ENCODE measurements at places on chromosomes 1 and 21.
A peak's percentile ranks its signal among the peaks of the same experiment; 100 is the strongest.

DNA sequence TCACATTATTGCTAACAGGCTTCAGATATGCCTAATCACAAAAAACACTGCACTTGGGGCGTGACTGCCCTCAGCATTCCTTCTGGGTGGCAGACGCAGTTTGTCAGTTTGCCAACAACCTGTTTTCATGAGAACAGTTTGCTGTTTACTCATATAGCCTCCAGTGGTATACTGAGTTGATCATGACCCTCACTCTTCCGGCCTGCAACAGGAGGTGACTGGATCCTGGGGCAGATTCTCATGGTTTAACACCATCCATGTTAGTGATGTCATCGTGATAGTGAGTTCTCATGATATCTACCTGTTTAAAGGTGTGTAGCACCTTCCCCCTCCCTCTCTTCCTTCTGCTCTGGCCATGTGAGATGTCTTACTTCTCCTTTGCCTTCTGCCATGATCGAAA is 555.2 kb downstream of the PLPP3 start:
- H3K4me1 ChIP-seq = no peaks in the 10 kb centered on the region
- no peaks in the 10 kb centered on the region for H3K27me3 ChIP-seq
- DNase-seq = no peak

- no peak overlapping the region for H3K4me3 ChIP-seq
- no peaks in the 10 kb centered on the region for H3K36me3 ChIP-seq
- peaks cover 8% of the 10 kb centered on the region for H3K4me1 ChIP-seq
These were observed 9.6 kb upstream of the FABP3 start for GRCh38 chr1:31382379-31382989.

DNA sequence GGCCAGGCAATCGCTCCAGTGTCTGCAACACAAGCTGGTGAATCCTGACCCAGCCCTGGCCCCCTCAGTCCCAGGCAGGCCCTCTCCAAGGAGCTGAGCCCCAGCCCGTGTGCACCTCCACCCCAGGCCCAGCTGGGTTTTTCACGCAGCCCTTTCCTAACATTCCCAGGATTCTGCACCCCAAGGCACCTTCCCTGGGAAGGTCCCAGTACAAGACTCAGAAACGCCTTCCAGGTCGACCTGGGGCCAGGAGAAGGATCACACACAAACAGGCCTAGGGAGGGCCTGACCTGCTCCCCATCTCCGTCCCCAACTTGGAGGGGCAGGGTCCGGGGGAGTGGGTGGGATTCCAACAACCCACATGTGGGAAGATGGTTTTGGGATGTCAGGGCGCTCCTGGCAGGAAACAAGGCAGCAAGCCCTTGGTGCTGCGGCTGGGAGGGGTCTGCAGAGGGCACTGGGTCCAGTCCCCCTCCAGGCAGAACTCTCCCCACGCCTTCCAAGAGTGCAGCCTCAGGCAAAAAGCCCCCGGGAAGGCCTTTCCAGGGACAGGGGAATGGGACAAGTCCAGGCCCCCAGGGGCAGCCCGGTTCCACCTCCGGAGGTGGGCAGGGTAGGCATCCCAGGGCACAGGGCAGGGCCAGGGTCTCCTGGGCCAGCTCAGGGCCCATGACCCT is 58.3 kb downstream of the KCNAB2 start:
- no peaks in the 10 kb centered on the region for H3K36me3 ChIP-seq
- H3K27ac ChIP-seq = no peak overlapping the region
- H3K27me3 ChIP-seq = no peaks in the 10 kb centered on the region
- DNase-seq = peak; percentile 50
- H3K4me1 ChIP-seq = no peaks in the 10 kb centered on the region

DNA sequence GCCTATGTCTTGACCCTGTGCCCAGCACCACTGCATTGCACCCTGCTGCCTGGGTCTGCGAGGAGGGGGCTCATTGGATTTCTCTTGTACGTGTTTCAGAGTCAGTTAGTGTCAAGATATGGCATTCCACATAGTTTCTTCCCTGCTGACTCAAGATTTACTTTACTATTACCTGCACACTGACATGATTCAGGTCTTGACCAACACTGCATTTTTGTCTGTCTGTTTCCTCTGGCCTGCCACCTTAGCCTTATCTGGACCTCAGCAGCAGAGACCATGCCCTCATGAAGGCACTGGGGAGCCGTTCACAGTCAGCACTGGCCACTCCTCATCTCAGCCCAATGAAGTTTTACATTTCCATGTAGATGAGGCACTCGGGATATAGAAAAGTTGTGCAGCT is 155.4 kb downstream of the DHRS3 start:
- 0 out of 2 replicates have a peak, but pooled peaks cover 6% of the 10 kb centered on the region for H3K36me3 ChIP-seq
- H3K27me3 ChIP-seq = no peaks in the 10 kb centered on the region
- H3K4me3 ChIP-seq = no peak overlapping the region
- peaks cover 12% of the 10 kb centered on the region for H3K4me1 ChIP-seq
- no peak for DNase-seq
- no peak overlapping the region for H3K27ac ChIP-seq

GRCh38 chr1:214102907-214103306 is 115.1 kb downstream of the PROX1 start:
- H3K4me1 ChIP-seq = no peaks in the 10 kb centered on the region
- no peaks in the 10 kb centered on the region for H3K36me3 ChIP-seq
- no peaks in the 10 kb centered on the region for H3K27me3 ChIP-seq
- no peak overlapping the region for H3K4me3 ChIP-seq
- H3K27ac ChIP-seq = no peak overlapping the region
- DNase-seq = no peak

DNA sequence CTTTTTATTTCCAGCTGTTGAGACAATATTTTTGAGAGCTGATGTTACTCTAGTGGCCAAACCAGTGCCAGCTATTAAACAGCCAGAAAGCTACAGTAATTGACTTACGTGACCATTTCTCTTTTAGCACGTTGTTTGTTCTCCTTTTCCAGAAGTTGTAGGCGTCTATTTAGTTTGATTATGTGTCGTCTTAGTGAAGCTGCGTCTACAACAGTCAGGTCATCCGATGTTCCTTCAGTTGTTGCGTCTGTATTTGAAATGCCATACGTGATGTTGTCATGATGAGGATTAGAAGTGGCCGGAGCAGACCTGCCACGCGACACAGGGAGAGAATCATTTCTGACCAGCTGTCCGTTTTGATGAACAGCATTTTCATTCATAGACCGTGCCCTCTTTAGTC is 38.2 kb downstream of the TMEM51 start:
- H3K36me3 ChIP-seq = no peaks in the 10 kb centered on the region
- H3K4me1 ChIP-seq = peaks cover 7% of the 10 kb centered on the region
- H3K27me3 ChIP-seq = no peaks in the 10 kb centered on the region
- no peak for DNase-seq

GRCh38 chr1:184025242-184025675 is 12.3 kb downstream of the COLGALT2 start:
- no peak overlapping the region for H3K4me3 ChIP-seq
- no peak overlapping the region for H3K27ac ChIP-seq
- H3K36me3 ChIP-seq = no peaks in the 10 kb centered on the region
- no peak for DNase-seq
- H3K27me3 ChIP-seq = peaks cover 10% of the 10 kb centered on the region

DNA sequence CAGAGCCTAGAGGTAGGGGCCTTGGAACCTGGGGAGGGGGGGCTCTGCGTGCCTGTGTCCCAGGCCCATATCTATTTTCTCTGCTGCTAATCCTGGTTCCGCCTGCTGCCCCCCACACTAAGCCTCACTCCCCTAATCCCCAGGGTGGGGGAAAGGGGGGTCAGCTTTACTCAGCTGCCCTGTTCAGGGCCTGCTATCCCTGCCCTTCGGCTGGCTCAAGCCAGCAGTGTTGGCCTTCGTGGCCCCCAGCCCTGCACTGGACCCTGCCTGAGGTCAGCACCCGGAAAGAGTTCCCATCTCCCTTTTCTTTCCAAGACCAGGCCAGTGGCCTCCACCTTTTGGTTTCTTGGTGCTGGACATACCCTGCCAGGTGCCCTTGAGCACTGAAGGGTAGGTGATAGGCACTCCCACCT is 8.4 kb downstream of the ZBTB7B start:
- H3K27me3 ChIP-seq = no peaks in the 10 kb centered on the region
- H3K4me1 ChIP-seq = peaks cover 43% of the 10 kb centered on the region
- H3K27ac ChIP-seq = peak overlapping the region; percentile 92
- peaks cover 48% of the 10 kb centered on the region for H3K36me3 ChIP-seq

- H3K4me3 ChIP-seq = no peak overlapping the region
- H3K27ac ChIP-seq = no peak overlapping the region
- no peaks in the 10 kb centered on the region for H3K27me3 ChIP-seq
These were observed 17.9 kb upstream of the SDE2 start for GRCh38 chr1:226017070-226017469.

- H3K27ac ChIP-seq = no peak overlapping the region
- no peak overlapping the region for H3K4me3 ChIP-seq
- H3K4me1 ChIP-seq = no peaks in the 10 kb centered on the region
- no peaks in the 10 kb centered on the region for H3K27me3 ChIP-seq
- H3K36me3 ChIP-seq = no peaks in the 10 kb centered on the region
These were observed 1.2 kb upstream of the MROH7 start for GRCh38 chr1:54640361-54640760.

DNA sequence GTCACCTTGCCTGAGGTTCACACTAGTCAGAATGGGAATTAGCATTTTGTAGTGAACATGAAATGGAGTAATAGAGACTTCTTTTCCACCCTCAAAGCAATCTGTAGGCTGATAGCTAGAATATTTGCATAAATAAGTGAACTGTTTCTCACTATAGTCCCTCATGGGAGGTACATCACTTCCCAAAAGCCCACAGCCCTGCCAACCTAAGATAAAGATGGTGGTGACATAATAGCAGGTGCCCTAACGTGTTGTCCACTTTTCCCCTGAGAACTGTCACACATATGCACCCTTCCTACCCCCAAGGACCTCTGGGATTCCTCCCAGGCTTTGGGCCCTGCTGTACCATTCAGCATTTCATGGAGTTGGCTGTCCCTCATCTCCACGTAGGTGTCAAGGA is 4.4 kb downstream of the TMEM35B start:
- H3K27me3 ChIP-seq = no peaks in the 10 kb centered on the region
- no peak for DNase-seq
- peaks cover 10% of the 10 kb centered on the region for H3K4me1 ChIP-seq
- H3K27ac ChIP-seq = no peak overlapping the region
- H3K4me3 ChIP-seq = no peak overlapping the region

GRCh38 chr1:182616130-182617013 is 12.2 kb upstream of the RGS16 start:
- H3K36me3 ChIP-seq = no peaks in the 10 kb centered on the region
- H3K4me3 ChIP-seq = no peak overlapping the region
- H3K27me3 ChIP-seq = peaks cover 26% of the 10 kb centered on the region

DNA sequence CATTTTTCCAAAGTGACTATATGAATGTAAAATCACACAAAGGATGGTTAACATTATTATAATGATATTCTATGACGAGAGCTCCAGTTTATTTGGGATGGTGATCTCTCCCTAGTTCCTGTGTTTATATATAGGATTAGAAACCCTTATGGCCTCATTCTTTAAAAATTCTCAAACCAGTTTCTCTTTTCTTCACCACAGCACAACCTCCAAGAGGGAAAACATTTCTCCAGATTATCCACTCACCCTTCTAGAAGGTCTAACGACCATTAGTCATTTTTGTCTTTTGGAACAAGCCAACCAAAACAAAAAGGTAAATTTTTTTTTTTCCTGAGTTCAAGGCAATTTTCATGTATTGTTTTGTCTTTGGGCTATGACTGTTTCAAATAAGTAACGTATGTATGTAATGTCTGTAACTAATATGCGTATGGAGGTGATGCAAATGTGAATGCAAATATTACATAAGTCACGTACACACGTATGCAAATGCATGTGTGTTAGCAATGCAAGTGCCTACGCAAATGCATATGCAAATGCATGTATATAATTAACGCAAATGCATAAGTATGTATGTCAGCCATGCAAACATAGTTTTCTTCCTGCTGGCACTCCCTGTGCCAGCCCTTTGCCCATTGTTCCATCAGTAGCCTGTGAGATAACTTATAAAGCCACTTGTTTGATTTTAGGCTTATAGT is 72.5 kb upstream of the MORC3 start:
- 0 out of 2 replicates have a peak, but pooled peaks cover 5% of the 10 kb centered on the region for H3K36me3 ChIP-seq
- no peaks in the 10 kb centered on the region for H3K4me1 ChIP-seq
- no peak for DNase-seq
- no peak overlapping the region for H3K4me3 ChIP-seq
- no peaks in the 10 kb centered on the region for H3K27me3 ChIP-seq

DNA sequence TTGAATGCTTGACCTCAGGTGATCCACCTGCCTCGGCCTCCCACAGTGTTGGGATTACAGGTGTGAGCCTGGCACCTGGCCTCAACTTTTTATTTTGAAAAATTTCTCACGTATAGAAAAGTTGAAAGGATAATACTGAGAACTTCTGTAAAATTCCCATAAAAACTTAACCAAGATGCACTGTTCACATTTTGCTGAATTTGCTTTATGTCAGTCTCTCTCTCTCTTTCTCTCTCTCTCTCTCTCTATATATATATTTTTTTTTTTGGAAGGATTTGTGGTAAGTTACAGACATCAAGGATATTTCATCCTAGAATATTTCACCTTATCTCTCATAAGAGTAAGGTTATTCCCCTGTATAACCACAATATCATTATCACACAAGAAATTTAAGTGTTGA is 5.9 kb downstream of the PEX14 start:
- H3K36me3 ChIP-seq = no peaks in the 10 kb centered on the region
- peaks cover 4% of the 10 kb centered on the region for H3K4me1 ChIP-seq
- H3K4me3 ChIP-seq = no peak overlapping the region
- H3K27me3 ChIP-seq = no peaks in the 10 kb centered on the region

GRCh38 chr1:222057162-222057561 is 315.3 kb upstream of the DUSP10 start:
- no peak overlapping the region for H3K27ac ChIP-seq
- H3K4me1 ChIP-seq = no peaks in the 10 kb centered on the region
- H3K4me3 ChIP-seq = no peak overlapping the region
- H3K27me3 ChIP-seq = no peaks in the 10 kb centered on the region

GRCh38 chr1:48115835-48116234 is 106.7 kb upstream of the SLC5A9 start:
- H3K27me3 ChIP-seq = no peaks in the 10 kb centered on the region
- no peak overlapping the region for H3K27ac ChIP-seq
- no peaks in the 10 kb centered on the region for H3K4me1 ChIP-seq
- DNase-seq = no peak

DNA sequence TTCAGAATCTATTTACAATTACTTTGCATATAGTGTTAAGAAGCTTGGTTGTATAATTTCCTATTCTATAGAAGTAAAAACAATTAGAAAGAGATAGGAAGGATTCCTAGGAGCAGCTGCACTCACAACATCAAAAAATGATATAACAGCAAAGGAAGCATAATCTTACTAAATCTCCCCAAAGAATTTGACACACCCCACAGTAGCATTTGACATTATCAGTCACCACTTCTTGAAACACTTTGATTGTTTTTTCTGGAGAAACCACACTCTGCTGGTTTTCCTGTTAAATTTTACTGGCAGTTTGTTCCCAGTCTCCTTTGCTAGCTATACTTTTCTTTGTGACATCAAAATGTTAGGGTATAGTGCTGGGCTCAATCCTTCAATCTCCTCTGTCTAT is 100.8 kb upstream of the KIAA1614 start:
- no peak for DNase-seq
- H3K4me3 ChIP-seq = no peak overlapping the region
- no peaks in the 10 kb centered on the region for H3K27me3 ChIP-seq
- H3K36me3 ChIP-seq = peaks cover 4% of the 10 kb centered on the region

- H3K4me1 ChIP-seq = no peaks in the 10 kb centered on the region
- no peak overlapping the region for H3K27ac ChIP-seq
- H3K36me3 ChIP-seq = no peaks in the 10 kb centered on the region
- no peak overlapping the region for H3K4me3 ChIP-seq
- H3K27me3 ChIP-seq = peaks cover 9% of the 10 kb centered on the region
These were observed 4.7 kb downstream of the ZNF648 start for GRCh38 chr1:182056601-182057366.

Measured in RWPE2 (cell line).